ENCODE measurements at places on chromosomes 6 and 20. TPM values are rescaled to one million over a fixed set of nuclear protein-coding genes. Genes with fewer than 3 reads are reported as not detected.

DNA sequence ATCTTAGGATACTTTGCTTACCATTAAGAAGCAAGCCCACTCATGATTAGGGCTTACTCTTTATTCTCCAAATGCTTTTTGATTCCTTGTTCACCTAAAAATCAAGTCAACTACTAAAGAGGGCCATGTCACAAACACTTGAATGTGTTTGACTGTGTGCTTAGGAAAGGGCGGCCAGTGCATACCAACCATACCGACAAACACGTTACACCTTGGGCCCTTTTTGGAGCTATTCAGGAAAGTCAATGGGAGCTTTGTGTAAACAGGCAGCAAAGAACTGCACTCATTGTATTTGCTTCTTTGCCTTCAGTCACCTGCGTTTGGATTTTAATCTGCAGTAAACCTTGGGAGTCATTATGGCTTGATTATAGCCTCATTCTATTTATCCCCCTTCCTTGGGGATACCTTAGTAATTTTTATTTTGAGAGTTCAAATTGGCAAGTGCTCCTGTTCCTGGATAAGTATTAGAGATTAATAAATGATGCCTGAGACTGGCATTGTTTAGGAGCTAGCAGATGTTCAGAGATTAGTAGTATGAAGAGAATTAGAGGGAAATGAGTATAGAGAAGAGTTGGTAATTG is 102.6 kb upstream of the HDGFL1 start:
- DNase-seq = no peak

DNA sequence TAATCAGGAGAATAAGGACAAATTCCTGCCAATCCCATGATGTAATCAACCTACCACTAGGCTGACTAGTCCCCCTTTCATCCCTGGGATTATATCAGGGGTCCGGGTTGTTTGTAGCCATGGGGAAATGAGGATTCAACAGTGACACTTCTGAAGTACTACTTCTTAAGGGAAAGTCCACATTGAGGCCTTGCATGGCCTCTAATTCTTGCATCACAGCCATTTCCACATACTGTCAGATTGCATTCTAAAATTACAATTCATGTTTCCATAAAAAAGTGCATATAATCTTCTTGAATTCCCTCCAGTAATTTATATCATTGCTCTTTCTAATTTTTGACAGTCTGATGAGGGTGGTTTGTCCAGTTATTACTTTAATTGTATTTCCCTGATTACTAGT is 184.2 kb downstream of the PHF3 start:
- DNase-seq = no peak

- DNase-seq = no peak
Measured at GRCh38 chr6:152329638-152330448, 307.3 kb downstream of the SYNE1 start.

GRCh38 chr20:2946988-2947961 is 74.0 kb downstream of the PTPRA start:
- DNase-seq = no peak

- DNase-seq = no peak
Measured at GRCh38 chr6:147833607-147834006, 325.1 kb downstream of the SAMD5 start.

DNA sequence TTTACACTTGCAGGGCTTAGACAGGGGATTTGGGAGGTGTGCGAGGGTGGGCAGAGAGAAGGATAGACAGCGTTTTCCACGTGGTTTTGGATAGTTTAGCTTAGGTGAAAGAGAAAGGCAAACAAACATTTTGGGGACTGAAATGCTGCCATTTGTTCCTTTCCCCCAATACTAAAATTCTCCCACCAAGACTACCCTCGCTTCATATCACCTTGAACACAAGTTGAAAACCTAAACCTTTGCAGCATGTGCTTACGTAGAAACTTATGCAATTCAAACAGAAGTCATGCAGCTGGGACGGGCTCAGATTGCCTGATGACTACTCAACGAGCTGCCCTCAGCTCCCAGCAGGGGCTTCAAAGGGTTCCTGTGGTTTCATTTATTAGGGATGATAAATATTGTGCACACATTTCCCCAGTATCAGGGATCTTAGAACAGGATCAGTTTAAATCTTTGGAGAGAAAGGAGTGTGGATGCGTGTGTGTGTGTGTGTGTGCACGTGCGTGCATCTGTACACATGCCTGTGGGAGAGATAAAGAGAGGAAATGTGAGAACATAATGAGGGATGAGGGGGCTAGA is 77.3 kb downstream of the SLC22A23 start:
- no peak for DNase-seq

- DNase-seq = no peak
Measured at GRCh38 chr6:36605560-36606391, 11.6 kb downstream of the SRSF3 start.

SNAP91 gene
- 1.5 TPM for total RNA-seq

GRCh38 chr6:3372912-3373554 is 83.8 kb downstream of the SLC22A23 start:
- no peak for DNase-seq

DNA sequence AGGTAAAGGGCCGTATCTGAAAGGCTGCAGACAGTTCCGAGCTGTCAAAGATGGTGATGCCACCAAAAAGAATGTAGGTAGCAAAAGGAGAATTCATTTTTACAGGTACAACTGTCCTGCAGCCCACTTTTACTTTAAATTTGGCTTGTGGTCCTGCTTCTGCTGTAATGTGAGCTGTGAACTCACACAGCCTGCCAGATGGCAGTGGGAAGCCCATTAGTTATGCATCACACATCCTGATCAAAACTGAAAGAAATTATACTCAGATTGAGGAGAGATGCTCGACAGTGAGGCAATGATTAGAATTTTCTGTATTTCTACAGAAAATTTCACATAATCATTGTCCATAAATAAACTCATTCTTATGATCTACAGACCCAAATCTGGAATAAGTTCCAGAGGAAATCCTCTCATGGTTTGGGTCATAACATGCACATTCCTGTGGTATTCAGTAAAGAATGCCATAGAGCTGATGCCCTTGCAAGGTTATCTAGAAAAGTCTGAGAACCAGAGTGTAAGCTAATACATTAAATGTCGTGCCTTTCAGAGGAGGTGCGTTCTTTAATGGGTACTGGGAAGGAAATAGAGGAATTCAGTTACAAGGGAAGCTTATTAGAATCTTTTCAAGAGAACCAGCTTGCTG is 23.9 kb upstream of the E2F3 start:
- no peak for DNase-seq

GRCh38 chr6:1917626-1918371 is 308.1 kb downstream of the FOXC1 start:
- DNase-seq = no peak

DNA sequence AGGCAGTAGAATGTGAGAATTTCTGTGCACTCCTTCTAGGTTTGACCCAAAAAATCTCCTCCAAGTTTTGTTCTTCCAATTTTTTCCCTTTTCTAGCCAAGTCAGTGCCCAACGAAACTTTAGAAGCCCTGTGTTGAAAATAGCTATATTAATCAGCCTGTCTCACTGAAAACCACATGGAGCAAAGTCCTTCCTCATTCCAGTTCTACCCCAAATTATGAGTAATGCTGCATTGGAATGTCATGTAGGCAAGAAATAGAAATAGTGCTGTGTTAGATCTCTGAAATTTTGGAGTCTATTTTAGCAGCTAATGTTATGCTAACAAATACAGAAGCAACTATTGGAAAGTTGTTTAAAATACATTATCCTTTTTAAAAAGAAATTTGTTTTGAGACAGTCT is 725.5 kb downstream of the TBC1D32 start:
- DNase-seq = no peak

ATP9A gene
- 30.6 TPM for total RNA-seq

DNA sequence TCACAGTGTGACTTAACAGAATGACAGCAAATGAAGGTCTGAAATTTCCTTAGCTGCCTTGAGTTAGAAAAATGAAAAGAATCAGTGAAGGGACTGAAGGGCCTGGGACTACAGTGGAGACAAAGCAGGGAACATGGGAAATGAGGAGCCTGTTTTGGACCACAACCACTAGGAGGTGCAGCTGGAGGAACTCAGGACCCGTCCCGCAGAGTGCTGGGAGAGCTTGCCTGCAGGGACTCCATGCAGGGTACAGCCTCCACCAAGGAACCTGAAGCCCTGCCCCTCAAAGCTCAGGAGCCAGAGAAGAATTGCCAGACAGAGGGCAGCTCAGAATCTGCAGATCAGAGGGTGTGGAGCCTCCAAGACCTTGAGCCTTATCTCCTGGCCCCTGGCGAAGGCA is 50.7 kb downstream of the LRFN2 start:
- DNase-seq = peak; percentile 49

GRCh38 chr20:44997171-44997570 is 30.9 kb downstream of the STK4 start:
- DNase-seq = no peak

GRCh38 chr6:1363729-1364572 is 25.4 kb upstream of the FOXF2 start:
- DNase-seq = peak; percentile 52

- DNase-seq = no peak
Measured at GRCh38 chr20:62945771-62946339, 6.7 kb upstream of the SLC17A9 start.

RIN2 gene
- total RNA-seq = 57.5 TPM

DNA sequence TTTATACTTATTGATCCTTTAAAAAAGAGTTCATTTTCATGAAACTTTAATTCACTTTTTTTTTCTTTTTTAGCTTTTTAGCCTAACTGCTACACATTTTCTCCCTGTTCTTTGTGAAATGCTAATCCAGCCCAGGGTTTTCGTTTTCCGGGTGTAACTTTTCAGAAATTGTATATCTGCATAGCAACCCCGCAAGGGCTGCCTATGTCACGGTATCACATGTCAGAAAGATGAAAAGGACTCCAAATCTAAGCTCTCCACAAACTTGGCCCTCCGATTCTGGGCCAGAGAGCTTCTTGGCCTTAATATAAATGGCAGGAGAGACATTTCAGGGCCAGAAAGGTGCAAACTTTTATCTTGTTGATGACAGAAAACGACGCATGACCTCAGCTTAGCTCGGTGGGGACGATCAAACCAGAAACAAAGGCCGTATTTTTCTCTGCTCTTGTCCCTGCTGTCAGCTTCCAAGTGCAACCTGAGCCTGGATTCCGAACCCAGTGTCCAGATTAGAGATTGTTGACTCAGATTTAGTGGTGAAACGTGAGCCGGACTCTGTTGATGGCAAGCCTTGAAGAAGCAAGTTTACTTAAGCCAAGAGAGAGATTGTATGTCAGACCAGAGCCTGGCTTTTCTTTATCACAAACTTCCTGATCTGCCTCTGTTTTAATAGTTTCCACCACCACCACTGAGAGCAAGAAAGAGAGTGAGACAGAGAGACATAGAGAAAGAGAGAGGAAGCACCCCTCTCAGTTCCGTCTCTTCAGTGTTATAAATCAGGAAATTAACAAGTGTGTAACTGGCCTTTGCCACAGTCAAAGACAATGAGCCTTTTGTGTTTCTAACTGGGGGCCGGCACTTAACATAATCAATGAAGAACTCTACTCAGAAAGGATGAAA is 157.8 kb downstream of the SCML4 start:
- DNase-seq = no peak

NINL gene
- 95.5 TPM for total RNA-seq

DNA sequence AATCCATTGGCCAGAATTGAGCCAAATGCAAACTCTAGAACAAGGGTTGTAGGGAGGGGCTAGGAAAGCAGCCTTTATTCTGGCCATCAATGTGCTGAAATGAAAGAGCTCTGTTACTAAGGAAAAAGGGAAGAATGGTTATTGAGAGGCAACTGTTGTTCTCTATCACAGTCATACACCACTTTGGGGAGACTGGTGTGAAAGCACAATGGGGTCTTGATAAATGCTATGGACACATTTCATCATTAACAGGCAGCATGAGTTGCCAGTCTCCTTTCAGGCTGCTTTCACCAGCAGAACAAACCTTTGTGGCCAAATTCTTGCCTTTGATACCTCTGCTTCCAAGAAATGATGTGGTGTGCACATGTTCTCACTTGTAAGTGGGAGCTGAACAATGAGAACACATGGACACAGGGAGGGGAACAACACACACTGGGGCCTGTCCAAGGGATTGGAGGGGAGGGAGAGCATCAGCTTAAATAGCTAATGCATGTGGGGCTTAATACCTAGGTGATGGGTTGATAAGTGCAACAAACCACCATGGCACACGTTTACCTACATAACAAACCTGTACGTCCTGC is 86.2 kb downstream of the CDS2 start:
- DNase-seq = no peak

- no peak for DNase-seq
Measured at GRCh38 chr6:610882-611281, 46.0 kb downstream of the HUS1B start.

GRCh38 chr6:43807228-43808061 is 37.4 kb downstream of the VEGFA start:
- DNase-seq = no peak

DNA sequence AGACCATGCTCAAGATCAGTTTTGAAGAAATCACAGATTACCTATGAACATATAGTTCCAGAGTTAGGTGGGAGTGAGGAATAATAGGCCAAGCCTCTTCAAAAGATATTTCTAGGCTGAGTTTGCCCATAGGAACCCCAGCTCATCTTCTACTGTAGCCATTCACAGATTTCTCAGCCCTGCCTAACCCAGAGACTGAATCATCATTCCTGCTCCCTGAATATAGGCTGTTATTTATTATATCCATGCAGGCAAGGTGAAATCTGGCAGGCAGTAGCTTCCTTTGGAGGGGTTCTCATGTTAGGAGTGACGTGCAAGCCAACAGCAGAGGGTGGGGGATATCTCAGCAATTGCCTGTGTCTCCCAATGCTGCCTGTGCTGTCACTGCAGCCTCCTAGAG is 25.6 kb upstream of the ADGRF4 start:
- DNase-seq = no peak

- DNase-seq = no peak
Measured at GRCh38 chr6:104483225-104483834, 376.4 kb downstream of the HACE1 start.

DNA sequence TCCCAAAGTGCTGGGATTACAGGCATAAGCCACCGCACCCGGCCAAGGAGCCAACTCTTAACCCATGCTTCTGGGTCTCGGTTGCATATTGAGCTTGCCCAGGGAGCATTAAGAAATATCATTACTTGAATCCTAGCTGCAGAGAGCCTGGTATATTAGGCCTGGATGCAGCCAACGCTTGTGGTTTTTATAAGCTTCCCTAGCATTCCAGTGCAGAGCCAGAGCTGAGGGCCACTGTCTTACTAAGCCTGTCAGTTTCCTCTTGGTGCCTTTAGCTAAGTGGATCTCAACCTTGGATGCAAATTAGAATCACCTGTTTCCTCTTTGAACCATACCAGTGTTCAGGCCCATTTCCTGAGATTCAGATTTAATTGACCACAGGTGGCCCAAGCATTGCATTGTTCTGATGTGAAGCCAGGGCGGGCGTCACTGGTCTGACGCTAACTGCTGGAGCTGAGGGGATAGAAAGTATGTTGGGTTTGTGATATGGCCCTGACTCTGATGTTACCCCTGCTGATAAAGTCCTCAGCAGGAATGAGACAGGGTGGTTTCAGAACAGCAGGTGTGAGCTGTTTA is 76.3 kb downstream of the BTBD3 start:
- no peak for DNase-seq

GRCh38 chr20:3896853-3897583 is 7.8 kb downstream of the PANK2 start:
- DNase-seq = no peak

MDFI gene
- total RNA-seq = 285 TPM

- DNase-seq = no peak
Measured at GRCh38 chr6:111971866-111972532, 81.9 kb upstream of the CCN6 start.

- peak; percentile 63 for DNase-seq
Measured at GRCh38 chr6:84428300-84428907, 201.0 kb upstream of the CEP162 start.

- no peak for DNase-seq
Measured at GRCh38 chr6:158207422-158207788, 39.3 kb downstream of the GTF2H5 start.

OR2H2 gene
- total RNA-seq = not detected

RUNX2 gene
- total RNA-seq = 1.8 TPM

Measured in endothelial cell (in vitro differentiated cells).